ENCODE measurements at places on chromosomes 12 and 14. TPM values are rescaled to one million over a fixed set of nuclear protein-coding genes. Genes with fewer than 3 reads are reported as not detected.

SLC38A4 gene
- total RNA-seq, result 11.0 TPM

RASSF3 gene
- 31.1 TPM for total RNA-seq

JPH4 gene
- not detected for total RNA-seq

DAO gene
- not detected for total RNA-seq

SLC2A3 gene
- total RNA-seq, result 91.5 TPM

NYNRIN gene
- total RNA-seq, result 11.6 TPM

Measured in fibroblast of villous mesenchyme (primary cell).